ENCODE measurements at places on chromosomes 11 and 22.
A peak's percentile ranks its signal among the peaks of the same experiment; 100 is the strongest.

- DNase-seq: peak; percentile 98
These were observed 73.6 kb upstream of the SUSD2 start for GRCh38 chr22:24107661-24108060.

- peak; percentile 11 for DNase-seq
These were observed 25.6 kb upstream of the TH start for GRCh38 chr11:2196970-2197770.

DNA sequence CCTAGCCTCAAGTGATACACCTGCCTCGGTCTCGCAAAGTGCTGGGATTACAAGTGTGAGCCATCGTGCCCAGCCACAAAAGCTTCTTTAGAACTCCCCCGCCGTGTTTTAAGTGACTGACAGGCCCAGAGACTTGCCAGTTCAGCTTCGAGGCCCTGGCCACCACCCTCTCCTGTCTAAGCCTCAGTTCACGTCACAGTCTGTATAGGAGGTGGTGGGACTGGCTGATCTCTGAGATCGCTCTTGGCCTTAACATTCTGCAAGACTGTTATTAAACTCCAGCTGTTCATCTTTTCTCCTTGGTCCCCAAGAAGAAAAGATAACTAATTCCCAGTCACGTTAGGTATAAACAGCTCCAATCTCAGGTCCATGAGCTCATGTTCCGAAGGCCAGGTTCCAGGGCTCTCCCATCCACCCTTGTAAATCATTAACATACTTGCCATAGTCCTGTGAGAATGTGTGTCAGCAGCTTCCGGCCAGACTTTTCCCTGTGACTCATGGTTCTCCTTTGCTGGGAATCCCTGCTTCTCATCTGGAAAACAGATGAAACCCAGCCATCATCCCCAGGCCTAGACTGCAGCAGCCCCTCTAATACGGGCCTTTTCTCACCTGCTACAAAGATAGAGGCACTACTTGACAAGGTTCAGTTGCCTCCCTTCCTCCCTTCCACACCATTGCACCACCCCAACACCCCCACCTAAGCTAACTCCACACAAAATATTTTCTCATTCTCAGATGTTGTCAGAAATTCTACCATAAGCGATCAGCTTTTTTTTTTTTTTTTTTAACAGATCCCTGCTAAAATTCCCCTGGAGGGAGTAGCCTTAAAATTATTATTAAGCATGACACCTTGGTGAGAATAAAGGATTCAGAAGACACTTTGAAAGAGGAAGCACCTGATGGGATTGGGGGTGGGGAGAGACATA, 5.6 kb upstream of the KIAA0930 start:
- no peak for DNase-seq

- no peak for DNase-seq
These were observed 656 bp downstream of the SRRD start for GRCh38 chr22:26484360-26484706.

GRCh38 chr11:26247340-26247739, 84.6 kb upstream of the ANO3 start:
- DNase-seq: no peak

DNA sequence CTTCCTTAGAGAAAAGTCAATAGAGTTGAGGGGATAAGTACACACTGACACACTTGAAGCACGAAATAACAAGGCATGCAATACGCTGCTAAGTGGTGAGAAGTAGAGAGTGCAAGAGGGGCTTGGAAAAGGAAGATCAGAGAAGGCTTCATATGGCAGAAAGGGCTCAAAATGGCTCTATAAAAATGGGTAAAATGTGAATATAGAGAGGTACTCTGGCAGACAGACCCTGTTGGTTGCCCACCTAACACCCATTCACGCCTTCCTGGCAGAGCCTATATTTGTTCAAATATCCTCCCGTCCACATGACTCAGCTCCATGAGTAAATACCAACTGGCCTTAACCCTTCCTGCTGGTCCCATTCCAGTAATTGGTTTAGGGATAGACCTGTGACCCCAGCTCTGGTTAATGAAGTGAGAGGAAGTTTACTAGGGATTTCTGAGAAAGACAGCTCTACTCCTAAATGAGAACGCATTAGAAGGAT, 38.9 kb upstream of the CCDC34 start:
- no peak for DNase-seq

DNA sequence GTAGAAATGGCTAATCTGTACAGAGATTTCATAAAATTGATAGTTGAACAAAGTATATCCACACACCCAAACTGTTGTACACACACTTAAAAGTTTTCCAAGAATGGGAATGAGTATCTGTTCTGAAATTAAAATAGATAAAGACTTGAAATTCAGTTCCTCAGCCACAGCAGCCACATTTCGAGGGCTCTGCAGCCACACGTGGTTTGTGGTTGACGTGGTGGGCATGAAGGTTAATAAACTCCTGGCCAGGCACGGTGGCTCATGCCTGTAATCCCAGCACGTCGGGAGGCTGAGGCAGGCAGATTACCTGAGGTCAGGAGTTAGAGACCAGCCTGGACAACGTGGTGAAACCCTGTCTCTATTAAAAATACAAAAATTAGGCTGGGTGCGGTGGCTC, 24.0 kb downstream of the TPST2 start:
- DNase-seq: no peak

DNA sequence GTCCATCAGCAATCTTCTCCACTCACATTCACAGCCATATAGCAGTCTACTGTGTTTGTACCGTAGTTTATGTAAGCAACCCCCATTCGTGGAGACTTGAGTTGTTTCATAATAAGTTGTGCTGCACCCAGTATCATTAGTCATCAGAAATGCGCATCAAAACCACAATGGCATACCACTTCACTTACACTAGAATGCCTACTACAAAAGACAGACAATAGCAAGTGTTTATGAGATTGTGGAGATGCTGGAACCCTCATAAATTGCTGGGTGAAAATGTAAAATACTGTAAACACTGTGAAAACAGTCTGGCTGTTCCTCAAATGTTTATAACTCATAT, 133.3 kb downstream of the ATXN10 start:
- no peak for DNase-seq

DNA sequence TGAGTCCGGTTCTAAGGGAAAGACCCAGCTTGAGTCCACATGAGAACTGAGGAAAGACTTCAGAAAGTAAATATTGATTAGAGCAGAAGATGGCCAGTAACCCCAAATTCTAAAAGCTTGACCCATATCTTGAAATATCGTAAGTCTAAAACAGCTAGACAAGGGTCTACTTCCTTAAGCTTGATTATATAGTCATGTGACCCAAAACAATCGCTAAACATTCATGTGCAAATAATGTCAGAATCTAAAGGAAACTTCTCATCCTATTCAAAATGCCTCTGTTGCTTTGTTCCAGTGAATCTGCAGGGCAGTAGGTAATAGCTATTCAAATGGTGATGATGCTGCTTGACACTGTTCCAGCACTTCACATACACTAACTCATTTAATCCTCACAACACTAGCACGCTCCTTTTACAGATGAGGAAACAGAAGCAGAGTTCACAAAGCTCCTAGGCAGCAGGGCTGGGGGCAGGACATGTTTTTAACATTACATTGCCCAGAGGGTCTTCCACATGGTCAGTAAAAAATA, 52.6 kb downstream of the TCF20 start:
- no peak for DNase-seq

- DNase-seq: no peak
These were observed 61.8 kb downstream of the UBASH3B start for GRCh38 chr11:122717264-122717867.

DNA sequence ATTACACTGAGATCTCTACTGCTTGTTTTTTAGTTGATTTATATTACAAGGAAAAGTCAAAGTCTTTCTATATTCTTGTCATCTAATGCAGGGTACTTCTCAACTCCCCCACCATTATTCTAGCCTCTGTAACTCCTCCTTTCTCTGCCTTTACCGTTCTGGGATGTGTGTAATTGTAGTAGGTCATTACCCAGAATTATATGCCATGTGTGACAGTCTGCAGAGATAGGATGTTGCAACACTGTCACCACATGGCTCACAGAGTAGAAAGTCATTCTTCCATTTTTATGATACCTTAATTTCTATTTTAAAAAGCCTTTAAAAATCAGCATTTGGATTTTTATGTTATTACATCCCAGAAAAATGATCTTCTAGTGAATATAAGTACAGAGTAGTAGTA, 32.7 kb downstream of the ZNF143 start:
- DNase-seq: no peak

- DNase-seq: no peak
These were observed 16.3 kb downstream of the IFT27 start for GRCh38 chr22:36759481-36760159.

DNA sequence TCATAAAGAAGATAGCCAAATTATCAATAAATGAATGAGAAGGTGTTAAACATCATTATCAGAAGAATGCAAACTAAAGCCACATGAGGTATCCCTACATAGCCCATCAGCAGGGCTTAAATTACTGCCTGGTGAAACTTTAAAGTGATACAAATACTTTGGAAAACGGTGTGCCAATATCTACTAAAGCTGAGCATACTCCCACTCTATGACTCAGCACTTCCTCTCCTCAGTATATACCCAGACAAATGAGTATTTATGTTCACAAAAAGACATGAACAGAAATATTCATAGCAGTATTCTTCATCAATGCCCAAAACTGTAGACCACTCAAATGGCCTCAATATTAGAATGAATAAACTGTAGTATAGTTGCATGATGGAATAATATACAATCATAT, 284.6 kb upstream of the ZC3H12C start:
- DNase-seq: no peak

DNA sequence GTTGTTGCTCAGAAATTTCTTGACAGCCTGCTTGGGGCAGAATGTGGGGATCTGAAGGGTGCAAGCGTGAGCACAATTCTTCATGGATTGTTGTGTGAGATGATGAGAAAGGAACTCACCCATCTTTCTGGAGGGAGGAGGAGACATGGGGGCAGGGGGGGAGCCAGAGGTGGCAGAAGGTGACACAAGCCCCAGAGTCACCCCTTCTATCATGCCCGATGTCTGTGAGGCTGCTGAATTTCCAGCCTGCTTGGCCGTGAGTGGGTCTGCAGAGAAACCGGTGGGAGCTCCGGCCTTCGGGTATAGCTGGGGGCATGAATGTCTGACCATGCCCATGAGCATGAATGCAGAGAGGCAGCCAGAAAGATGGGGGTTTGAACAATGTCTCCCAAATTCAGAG, 870.7 kb downstream of the TBC1D22A start:
- no peak for DNase-seq

- no peak for DNase-seq
These were observed 1.4 kb downstream of the SGSM1 start for GRCh38 chr22:24807284-24807950.

- DNase-seq: no peak
These were observed 59.4 kb upstream of the CHRM4 start for GRCh38 chr11:46450846-46451477.

DNA sequence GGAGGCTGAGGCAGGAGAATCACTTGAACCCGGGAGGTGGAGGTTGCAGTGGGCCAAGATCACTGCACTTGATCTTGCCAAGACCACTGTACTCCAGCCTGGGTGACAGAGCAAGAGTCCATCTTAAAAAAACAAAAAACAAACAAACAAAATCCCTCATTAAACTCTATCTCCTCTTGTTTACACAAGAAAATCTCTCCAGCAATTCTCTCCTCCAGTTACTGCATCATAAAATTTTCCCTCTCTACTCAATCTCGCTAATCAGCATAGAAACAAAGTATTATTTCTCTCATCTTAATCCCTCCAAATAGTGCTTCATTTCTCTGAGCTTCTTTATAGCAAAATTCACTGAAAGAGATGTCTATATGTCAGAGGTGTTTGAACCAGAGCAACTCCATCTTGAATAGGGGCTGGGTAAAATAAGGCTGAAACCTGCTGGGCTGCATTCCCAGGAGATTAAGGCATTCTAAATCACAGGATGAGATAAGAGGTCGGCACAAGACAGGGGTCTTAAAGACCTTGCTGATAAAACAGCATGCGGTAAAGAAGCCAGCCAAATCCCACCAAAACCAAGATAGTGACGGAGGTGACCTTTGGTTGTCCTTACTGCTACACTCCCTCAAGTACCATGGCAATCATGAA, 19.8 kb downstream of the MTMR2 start:
- DNase-seq: no peak

- no peak for DNase-seq
These were observed 2.1 kb downstream of the LRP5 start for GRCh38 chr11:68314203-68315170.

DNA sequence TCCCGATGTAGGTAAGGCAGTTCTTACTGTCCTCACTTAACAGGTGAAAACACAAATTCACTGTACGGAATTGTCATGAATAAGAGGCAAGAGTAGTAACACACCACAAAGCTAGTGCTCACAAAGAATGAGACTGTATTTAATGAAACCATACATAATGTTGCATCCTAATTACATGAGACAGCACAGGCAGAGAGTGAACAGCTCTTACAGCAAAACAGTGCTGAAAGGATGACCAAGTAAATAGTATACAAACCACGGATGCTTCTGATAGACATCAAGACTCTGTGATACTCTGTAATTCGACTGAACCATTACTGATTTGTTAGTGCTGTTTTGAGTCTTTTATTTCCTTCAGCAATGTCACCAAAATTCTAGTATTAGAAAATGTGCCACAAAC, 282.3 kb downstream of the TTC28 start:
- DNase-seq: no peak

All from NCI-H446 (cell line).